HAP-1 (cell line): ENCODE measurements at places on chromosomes 2 and 18.

DNA sequence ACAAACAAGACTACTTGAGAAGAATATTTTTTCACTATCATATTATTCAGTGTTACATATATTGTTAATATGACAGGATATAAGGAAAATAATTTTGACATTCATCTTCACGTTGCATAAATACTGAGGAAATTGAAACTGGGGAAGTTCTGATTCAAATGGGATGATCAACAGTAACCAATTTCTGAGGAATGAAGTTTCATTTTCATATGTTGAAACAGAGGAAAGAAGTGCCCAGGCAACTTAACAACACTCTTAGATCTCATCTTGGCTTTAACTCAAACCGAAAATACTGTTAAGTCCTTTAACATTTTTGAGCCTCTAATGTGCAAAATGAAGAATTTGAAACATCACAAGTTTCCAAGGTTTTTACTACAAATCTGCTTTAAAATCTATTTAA is 612.2 kb upstream of the VRK2 start:
- no peak for DNase-seq

GRCh38 chr2:2674831-2675230 is 343.8 kb upstream of the MYT1L start:
- no peak for DNase-seq

DNA sequence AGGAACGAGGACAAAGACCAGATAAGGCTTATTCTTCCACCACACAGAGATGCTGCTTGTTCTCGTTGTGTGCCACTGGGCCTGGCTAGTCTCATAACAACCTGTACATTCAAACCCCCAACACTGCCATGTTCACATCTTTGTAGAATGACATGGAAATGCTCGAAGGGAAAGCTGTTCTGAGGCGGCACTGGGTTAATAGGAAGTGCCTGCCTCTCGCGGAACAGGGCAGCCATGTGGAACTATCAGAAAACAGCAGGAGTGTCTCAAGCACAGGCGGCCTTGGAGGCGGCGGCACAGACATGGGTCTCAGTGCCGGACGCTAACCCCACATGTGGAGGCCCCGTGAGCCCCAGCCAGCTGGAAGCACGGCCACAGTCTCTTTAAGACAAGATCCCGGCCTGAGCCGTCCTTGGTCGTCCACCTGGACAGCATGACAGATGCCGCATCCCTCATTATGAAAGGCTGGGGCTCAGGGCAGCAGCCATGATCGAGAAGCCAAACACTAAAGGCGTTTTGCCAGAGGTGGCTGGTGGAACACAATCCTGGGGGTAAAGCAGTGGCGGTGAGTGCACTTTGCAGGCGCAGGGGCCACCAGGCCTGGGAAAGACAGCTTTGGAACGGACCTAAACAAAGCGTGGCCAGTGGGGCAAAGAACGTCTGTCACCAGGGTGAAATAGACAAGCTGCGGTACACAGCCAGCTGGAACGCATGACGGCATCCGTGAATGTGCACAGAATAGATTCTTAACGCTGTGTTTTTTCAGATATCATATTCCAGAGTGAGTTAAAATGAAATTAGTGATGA is 161.0 kb downstream of the HDAC4 start:
- DNase-seq, result no peak

GRCh38 chr18:13797157-13797611 is 26.8 kb upstream of the MC5R start:
- DNase-seq, result no peak

GRCh38 chr2:198143793-198144192 is 339.4 kb downstream of the PLCL1 start:
- DNase-seq, result no peak

DNA sequence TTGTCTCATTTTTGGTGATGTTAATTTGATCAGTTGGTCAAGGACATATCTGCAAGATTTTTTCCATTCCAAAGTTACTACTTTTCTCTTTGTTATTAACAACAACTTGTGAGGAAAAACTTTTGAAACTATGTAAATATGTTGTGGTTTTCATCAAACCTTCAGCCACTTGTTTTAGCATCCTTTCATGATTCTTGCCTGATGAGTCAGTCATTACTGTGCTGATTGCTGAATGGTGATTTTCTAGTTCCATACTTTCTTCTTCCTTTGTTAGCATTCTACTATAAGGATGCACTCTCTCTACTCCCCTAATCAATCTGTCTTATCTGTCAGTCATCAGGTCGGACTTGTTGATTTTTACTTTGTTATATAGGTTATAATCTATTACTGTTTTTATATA is 10.9 kb downstream of the TMEM87B start:
- no peak for DNase-seq

DNA sequence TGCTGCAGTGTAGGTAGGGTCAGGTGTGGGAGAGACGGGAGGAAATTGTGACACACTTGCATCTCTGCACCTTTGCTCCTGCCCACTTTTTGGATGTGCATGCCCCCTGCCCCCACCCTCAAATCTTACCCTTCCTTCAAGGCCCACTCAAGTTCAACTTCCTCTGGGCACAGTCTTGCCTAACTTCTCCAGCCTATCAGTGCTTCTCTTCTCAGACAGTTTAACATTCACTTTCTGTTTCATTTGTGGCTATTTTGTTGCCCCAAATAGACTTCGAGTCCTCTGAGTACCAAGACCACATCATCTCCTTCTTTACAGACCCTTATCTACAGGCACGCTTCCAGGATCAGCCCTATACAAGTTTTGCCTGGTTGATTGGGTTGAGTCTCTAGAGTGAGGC is 2.7 kb downstream of the ST8SIA5 start:
- DNase-seq, result no peak

DNA sequence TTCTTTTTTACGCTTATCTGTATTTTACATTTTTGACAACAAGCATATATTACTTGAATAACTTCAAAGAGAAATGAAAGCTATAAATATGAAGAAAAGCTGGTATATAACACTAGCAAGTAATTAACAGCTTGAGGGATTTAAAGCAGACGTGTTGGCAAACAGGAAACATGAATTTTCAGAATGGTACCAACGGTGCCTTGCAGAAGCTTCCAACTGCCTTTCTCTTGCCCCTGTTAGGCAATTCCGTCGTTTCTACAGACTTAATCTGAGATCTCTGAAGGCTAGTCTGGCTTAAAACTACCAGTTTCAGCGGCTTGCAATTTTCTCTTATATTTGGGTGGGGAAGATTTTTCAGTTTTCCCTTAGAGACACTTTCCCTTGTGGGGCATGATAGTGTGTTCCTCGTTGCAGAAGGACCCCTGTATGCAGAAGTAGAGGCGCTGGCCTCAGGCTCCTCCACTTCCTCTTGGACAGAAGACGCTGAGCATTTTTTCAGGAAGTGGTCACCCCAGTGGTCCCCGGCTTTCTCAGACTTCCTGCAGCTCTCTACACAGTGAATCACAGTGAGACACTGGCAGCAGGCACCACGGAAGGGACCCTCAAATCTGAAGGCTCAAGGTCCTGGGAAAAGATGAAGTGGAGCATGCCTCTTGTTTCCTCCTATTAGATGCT is 56.2 kb upstream of the SLC16A14 start:
- DNase-seq, result no peak

GRCh38 chr2:1010415-1010930 is 59.8 kb downstream of the SNTG2 start:
- no peak for DNase-seq
